Type B pancreatic cell (in vitro differentiated cells): ENCODE measurements at places on chromosomes 4 and X. TPM values are rescaled to one million over a fixed set of nuclear protein-coding genes. Genes with fewer than 3 reads are reported as not detected.
A peak's percentile ranks its signal among the peaks of the same experiment; 100 is the strongest.

The CCNA2 gene
- total RNA-seq = 22.6 and 48.1 TPM in 2 replicates

DNA sequence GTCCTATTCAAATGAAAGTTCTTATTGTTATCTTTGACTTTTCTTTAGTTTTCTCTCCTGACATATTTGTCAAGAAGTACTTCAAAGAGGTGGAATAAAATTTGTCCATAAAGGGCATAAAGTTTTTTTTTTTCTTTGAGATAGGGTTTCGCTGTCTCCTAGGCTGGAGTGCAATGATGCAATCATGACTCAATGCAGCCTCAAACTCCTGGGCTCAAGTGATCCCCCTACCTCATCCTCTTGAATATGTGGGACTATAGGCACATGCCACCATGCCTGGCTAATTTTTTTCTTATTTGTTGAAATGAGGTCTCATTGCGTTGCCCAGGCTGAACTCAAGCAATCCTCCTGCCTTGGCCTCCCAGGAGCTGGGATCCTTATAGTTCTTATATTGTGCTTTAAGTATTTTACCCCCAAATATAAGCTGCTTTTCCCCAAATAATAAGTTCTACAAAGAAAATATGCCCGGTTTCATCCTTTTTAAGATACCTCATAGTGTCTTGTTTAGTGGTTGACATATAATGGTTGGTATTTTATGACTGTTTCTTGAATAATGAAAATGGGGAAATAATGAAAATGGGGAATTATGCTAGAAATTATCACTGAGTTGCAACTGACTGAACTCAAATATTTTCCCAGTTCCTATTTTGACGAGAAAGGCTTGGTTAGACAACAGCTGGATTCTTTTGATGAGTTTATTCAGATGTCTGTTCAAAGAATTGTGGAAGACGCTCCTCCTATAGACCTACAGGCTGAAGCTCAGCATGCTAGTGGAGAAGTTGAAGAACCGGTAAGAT is 11.6 kb downstream of the POLR2B start:
- DNase-seq = no peak

- DNase-seq = no peak
Observed at GRCh38 chr4:10879411-10880110, 195.0 kb upstream of the CLNK start.

The ALAS2 gene
- total RNA-seq = not detected in 2 replicates

GRCh38 chr4:84965553-84966381 is 723 bp downstream of the WDFY3 start:
- DNase-seq = peak; percentile 77

The TMEM271 gene
- 0.21 and 0.36 TPM in 2 replicates for total RNA-seq
